ENCODE measurements at places on chromosomes 3 and 15.

DNA sequence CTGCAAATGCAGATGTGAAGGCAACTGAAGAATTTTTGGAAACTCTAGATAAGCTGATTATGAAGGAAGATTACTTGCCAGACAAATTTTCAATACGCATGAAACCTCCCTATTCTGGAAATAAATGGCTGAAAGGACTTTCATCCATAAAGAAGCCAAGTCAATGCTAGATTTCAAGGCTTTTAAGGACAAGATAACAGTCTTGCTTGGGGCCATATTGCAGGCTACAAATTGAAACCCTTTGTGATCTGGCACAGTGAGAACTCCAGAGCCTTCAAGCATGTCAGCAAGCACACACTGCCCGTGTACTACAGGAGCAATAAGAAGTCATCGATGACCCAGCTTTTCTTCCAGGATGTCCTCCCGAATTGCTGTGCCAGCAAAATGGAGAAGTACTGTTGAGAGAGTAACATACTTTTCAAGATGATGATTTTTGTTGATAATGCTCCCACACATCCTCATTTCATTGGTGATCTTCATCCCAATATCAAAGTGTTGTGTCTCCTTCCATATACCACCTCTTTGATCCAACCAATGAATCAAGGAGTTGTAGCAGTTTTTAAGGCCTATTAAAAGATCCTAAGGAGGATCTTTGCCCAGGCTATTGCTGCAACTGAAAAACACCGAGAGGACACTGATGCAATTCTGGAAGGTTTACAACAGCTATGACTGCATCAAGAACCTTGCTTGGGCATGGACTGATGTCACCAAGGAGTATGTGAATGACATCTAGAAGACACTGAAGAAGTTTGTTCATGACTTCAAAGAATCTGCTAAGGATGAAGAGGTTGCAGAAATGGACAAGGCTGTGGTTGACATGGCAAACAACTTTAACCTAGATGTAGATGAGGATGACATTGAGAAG, 20.3 kb downstream of the CALML4 start:
- no peak for DNase-seq

DNA sequence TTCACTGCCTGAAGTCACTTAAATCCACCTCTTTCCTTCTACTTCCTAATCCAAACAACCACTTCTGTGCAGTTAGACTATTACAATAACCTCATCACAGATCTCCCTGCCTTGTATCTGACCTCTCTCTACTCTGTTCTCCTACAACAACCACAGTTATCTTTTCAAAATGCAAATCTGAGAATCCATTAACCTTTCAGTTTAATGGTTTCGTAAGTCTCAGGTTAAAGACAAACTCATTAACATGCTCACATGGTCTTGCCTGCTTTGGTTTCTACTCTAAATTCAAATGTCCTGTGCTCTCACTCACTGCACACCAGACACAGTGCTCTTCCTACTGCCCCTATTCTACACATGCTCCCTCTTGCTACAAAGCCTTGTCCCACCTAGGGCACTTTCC, 406.5 kb upstream of the THBS1 start:
- DNase-seq: no peak

GRCh38 chr15:22973286-22973685, 6.9 kb downstream of the CYFIP1 start:
- DNase-seq: no peak

DNA sequence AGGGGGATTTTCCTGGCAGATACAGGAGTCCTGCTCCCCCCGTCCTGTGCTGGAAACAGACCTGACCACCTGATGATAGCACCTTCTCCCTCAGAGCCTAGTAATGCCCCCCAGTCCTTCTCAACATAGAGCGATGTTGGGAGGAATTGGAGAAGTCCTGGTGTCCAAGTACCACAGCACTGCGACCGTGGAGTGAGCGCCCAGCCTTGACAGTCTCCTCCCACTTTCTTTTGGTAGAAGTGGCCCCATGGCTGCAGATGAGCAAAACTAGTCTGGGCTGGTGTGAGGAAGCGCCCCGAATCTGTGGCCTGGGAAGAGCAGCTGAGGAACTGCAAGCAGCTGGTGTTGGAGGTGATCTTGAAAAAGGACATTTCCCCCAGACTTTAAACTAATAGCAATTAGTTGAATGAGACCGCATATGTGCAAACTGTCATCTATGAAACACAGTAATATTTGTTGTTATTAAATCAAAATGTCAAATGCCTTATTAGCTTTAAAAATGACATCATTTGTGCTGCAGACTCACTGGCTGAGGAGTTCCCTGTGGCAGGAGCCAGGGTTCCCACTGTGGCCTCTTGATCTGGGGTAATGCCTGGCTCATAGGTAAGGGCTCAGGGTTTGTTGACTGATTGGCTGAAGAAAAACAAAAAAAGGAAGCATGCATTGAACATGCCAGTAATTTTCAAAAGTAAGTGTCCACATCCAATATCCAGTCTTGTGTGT, 121.8 kb downstream of the CACNA2D3 start:
- no peak for DNase-seq

- no peak for DNase-seq
Observed at GRCh38 chr15:64623347-64623996, 151.9 kb downstream of the RBPMS2 start.

- no peak for DNase-seq
Observed at GRCh38 chr3:112133626-112134334, 732 bp upstream of the GCSAM start.

DNA sequence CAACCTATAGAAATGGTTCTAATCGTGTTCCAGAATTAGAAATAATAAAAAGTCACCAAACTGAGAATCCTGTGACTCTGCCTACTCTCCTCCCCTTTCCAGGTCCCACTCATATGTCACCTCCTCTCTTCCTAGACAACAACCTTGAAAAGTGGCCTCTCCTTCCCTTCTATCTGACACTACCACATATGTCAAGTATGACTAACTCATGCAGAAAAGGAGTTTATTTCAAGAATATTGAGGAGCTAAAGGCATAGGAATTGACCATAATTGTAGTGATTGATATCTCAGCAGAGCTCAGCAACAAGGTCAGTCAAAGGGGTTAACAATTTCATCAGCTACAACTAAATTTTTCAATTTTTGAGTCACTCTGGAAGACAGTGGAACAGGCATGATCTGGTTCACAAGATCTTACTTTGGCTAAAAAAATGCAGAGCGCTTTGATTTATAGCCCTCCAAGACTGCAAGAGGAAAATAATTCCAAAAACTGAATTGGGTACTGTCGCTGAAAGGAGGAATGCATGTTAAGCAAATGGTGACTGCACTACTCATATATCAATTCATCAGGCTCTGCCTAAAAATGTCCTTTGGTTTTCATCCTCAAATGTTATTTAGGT, 160.6 kb upstream of the ARHGEF26 start:
- no peak for DNase-seq

- no peak for DNase-seq
Observed at GRCh38 chr3:56771376-56771775, 30.4 kb downstream of the ARHGEF3 start.

DNA sequence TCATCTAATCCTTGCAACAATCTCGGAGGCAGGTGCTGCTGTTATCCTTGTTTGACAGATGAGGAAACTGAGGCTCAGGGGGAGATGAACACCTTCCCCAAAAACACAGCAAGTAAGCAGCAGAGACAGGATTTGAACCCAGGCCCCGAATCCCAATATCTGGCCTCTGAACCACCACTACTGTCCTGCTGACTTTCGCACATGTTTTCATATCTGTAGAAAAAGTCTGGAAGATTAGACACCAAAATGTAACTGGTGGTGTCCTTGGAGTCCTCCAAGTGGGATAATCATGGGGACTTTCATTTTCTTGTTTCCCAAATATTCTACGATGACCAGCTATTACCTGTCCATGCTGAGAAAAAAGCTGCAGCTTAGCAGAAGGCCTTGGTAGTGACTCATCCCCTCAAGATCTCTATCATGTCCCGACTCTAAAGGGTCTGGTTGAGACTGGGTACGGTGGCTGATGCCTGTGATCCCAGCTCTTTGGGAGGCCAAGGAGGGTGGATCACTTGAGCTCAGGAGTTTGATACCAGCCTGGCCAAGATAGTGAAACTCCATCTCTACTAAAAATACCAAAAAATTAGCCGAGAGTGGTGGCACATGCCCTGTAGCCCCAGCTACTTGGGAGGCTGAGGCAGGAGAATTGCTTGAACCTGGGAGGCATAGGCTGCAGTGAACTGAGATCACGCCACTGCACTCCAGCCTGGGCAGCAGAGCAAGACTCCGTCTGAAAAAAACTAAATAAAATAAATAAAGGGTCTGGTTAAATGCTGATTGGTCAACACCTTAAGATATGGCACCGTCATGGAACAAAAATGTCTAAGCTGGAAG, 8.6 kb downstream of the IRAK2 start:
- no peak for DNase-seq

DNA sequence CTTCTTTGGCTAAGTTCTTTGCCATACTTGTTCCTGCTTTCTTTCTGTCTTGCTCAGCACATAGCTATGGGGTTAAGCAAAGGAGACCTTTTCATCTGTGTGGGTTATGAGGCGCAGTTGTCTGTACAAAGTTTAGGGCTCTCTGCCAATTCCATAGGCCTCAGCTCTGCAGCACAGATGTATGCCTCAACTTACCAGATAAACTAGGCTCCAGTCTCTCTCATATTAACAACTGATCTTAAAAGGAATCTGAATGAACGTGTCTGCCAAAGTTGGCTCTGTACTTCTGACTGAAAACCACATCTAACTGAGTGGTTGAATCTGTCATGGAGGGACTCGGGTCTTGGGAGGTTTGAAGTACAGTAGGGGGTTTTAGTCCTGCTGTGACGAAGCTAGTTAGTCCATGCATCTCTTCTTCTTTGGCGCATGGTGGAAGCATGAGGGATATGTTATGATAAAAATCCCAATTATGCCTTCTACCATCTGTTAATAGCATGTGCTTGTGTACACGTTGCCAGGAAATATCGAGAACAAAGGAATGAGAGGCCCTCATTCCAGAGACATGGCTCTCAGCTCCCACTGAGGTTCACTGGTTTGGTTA, 114.6 kb upstream of the TSC22D2 start:
- DNase-seq: no peak

DNA sequence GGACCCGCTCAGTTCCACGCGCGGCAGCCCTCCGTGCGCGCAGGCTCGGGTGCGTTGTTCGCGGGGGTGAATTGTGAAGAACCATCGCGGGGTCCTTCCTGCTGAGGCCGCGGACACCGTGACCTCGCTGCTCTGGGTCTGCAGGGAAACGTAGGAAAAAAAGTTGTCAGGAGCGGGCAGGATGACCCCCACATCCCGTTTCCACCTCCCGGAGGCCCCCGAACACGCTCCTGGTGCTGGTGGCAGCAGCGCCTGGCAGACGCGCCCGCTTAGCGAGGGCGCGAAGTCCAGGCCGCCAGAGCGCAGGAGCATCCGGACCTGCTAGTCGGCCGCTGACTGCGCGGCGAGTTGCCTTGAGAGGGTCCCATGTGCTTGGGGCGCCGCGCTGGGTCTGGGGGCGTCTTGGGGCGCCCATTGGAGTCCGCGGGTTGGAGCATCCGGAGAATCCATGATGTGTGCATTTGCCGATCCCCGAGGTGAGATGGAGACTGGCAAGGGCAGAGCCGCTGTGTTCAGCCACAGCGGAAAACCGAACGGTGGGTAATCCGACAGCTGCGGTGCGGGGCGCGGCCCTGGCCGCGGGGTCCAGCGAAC, 520 bp downstream of the GREM1 start:
- DNase-seq: no peak

GRCh38 chr3:171115667-171116066, 89.1 kb upstream of the SLC2A2 start:
- no peak for DNase-seq

- no peak for DNase-seq
Observed at GRCh38 chr3:42440924-42441323, 30.5 kb upstream of the LYZL4 start.

DNA sequence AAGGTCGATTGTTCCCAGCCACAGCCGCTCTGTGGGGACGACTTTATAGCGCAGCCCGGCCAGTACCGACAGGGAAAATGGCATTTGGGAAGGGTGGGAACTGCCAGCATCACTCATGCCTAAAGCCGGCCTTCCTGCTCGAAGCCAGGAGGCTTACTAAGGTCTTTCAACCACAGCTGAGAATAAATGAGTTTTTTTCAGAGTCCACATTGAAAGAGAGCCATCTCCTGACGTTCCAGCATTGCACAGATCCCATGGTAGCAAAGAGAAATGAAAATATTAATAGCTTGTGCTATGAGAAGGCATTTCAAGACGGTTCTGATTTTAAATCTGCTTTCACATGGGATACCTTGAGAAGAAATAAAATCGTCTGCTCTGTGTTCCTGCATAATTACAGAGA, 230.2 kb upstream of the IGF1R start:
- no peak for DNase-seq

DNA sequence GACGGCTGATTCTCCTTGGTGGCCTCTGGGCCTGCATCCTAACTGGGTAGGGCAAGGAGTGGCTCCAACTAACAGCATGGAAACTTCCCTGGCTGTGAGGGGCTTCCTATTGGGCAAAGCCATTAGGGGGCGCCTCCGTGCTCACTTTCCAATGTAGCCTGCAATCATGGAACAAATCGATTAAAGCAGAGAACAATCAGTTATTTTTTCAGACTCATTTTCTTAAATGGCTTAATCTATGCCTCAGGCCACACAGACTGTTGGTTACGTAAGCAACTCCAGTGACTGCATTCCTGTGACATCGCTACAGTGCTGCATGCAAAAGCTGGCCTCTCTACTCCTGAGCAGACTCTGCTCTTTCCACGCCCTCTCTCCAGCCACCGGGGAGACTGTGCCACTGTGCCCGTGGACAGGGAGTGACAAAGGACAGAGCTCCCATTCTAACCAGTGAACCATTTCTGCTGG, 278.9 kb downstream of the KLF13 start:
- no peak for DNase-seq

- DNase-seq: no peak
Observed at GRCh38 chr3:187957582-187957981, 196.4 kb upstream of the LPP start.

DNA sequence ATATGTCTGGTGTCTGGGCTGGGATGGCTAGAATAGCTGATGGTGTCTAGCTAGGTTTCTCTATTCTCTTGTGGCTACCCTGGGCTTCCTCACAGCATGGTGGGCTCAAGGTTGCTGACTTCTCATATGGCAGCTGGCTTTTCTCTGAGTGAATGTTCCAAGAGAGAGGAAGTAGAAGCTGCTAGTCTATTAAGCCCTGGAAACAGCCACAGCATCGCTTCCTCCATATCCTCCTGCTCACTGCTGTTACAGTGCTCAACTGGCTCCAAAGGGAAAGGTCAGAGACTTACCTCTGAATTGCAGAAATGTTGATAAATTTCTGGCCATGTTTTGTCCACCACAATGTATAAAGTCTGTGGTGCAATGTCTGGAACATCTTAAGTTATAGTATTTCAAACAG, 299.9 kb upstream of the ADAMTS9 start:
- DNase-seq: no peak

DNA sequence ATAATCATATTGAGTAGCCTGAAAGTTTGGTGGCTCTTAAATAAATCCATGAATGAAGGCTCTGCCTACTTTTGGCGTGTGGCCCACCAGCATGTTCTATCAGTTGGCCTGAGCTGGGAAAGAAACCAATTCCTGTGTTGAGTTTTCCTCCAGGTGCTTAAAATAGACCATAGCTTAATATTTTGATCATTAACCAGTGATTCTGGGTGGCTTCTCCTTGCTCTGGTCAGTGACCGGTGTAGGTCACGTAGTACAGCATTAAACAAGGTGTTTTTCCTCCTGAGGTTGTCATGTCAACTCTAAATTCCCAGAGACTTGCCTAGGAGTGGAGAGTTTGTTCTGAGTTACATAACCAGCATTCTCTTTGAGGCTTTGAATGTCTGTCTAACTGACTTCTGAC, 1.3 kb downstream of the HHLA2 start:
- no peak for DNase-seq

- DNase-seq: no peak
Observed at GRCh38 chr15:34726406-34727100, 28.2 kb downstream of the GJD2 start.

GRCh38 chr3:182567700-182568099, 225.6 kb upstream of the ATP11B start:
- DNase-seq: no peak
